Thymus (tissue), 14 donors: ENCODE measurements at places on chromosomes 16 and 17. TPM values are rescaled to one million over a fixed set of nuclear protein-coding genes. Genes with fewer than 3 reads are reported as not detected.

Gene PNMT
- total RNA-seq: 0.38 TPM

Gene CCL2
- total RNA-seq: 46.1 TPM

DNA sequence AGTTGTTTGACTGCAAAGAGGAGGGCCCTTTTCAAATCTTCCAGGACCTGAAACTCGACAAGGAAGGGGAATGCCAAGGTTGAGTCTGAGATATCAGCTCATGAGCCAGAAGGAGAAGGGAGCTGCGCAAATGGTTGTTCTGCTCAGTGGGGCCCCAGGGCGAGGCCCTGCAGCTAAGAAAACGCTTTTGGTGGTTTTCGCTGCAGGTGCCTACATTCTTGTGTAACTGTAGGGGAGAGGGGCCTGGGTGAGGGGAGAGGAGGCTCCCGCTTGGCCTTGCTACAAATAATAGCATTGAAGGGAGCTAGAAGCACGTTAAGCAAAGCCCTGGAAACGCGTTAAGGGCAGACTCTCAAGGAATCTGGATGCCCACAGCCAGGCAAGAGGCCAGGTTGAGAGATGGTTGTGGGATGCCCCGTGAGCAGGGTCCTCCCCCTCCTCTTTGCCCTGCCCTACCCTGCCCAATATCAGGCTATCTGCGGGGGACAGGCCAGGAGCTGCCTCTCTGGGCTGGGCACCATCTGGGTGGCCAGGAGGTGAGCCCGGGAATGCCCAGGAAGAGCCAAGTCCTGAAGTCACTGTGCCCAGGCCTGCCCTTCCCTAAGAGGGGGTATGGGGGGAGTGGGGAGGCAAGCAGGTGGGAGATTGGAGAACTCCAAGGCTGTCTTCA, 21.9 kb downstream of the GPR142 start:
- peak; percentile 42 for DNase-seq

GRCh38 chr16:80570106-80570478, 29.3 kb downstream of the DYNLRB2 start:
- DNase-seq: no peak

DNA sequence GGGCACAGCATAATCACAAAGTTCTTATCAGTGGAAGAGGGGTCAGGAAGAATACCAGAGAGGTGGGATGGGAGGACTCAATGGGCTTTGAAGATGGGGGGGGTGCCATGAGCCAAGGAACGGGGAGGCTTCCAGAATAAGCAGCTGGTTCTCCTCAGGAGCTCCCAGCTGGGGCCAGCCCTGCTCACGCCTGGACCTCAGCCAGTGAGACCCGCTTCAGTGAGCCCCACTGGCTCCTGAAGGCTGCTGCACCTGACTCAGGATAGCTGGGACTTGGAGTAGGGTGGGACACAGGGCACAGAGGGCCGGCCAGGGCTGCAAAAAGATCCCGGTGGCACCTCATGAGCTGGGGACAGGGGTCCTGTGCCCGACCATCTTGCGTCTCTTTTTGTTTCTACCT, 24.4 kb upstream of the ZC3H18 start:
- no peak for DNase-seq

DNA sequence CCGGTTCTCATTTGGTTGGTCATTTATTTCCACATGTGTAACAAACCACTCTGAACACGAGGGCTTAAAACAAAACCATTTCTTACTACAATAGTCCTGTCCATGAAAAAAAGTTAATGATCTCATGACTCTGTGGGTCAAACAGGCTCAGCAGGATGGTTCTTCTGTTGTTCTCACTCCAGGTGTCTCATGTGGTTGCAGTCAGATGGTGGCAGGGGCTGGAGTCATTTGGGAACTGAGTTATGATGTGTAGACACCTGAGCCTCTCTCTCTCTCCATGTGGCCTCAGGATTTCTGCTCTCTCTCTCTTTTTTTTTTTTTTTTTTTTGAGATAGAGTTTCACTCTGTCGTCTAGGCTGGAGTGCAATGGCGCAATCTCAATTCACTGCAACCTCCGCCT, 55.4 kb downstream of the RTN4RL1 start:
- DNase-seq: no peak

DNA sequence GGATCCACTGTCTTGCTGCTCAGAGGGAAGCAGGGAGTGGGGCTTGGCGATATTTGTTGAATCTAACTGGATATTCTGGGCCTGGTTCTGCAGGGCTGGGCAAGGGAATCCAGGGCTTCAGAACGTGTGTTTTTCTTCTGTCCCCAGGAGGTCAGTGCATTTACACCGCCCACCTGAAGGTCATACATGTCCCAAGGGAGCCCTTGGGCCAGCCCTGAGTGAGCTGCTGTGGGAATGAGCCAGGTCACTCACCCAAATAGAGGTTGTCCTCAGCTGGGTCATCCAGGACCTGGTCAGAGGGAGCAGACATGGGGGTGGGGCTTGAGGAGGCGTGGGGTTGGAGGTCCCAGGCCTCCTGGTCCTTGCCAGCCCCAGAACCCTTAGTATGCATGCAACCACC, 10.6 kb downstream of the CAMKK1 start:
- no peak for DNase-seq
